ENCODE measurements at places on chromosomes 1 and 21. TPM values are rescaled to one million over a fixed set of nuclear protein-coding genes. Genes with fewer than 3 reads are reported as not detected.

IL10 gene
- total RNA-seq = not detected

SLC30A2 gene
- total RNA-seq = not detected

ATP5PF gene
- total RNA-seq = 143 TPM

TNFRSF9 gene
- 0.98 TPM for total RNA-seq

CYP4B1 gene
- 5.9 TPM for total RNA-seq

FCRL1 gene
- not detected for total RNA-seq

TTC3 gene
- total RNA-seq = 74.4 TPM

CFHR1 gene
- not detected for total RNA-seq

Measured in MCF 10A (cell line).